ENCODE measurements at places on chromosomes 1 and 21. TPM values are rescaled to one million over a fixed set of nuclear protein-coding genes. Genes with fewer than 3 reads are reported as not detected.

DNA sequence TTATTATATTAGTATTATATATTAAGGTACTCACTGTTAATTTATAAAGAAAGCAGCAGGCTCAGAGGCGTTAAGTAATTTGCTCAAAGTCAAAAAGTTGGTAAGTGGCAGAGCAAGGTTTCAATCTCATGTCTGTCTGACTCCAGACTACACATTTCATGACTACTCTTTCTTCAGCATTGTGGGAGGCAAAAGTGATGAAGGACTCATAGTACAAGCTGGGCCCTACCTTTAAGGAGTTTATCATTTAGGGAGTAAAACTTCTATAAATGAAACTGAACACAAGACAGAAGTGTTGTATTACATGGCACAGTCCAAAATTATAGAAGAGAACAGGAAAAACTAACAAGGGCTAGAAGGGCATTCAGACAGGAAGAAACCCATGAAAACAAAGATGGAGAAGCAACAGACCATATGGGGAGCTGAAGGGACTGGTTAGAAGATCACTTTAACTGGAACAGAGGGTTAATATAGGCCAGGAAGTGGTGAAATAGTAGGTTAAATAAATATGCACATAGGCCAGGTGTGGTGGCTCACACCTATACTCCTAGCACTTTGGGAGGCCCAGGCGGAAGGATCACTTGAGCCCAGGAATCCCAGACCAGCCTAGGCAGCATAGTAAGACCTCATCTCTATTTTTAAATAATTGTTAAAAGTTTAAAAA lies 11.5 kb downstream of the SORT1 start:
- no peak for DNase-seq
- no peaks in the 10 kb centered on the region for H3K36me3 ChIP-seq
- no peak overlapping the region for H3K27ac ChIP-seq

The FPGT gene
- total RNA-seq = 13.8 TPM

DNA sequence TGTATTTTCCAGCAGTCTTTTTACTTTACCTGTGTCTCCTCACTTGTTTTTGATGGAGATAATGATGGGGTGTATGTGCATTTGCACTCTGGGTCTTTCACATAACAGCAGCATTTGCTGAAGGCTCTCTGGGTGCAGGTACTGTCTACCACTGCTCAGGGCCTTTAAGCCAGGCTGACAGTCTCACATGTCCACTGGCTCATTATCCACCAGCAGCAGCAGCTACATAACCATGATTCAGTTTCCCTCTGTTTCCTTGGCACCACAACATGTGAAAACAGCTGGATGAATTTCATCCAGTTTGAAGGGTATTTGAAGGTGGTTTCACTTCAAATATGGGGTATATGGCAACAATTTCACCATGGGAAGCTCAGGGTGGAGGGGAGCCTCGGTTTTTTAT lies 41.2 kb upstream of the ROR1 start:
- H3K27me3 ChIP-seq = no peaks in the 10 kb centered on the region
- H3K4me1 ChIP-seq = no peaks in the 10 kb centered on the region
- no peak overlapping the region for H3K4me3 ChIP-seq

DNA sequence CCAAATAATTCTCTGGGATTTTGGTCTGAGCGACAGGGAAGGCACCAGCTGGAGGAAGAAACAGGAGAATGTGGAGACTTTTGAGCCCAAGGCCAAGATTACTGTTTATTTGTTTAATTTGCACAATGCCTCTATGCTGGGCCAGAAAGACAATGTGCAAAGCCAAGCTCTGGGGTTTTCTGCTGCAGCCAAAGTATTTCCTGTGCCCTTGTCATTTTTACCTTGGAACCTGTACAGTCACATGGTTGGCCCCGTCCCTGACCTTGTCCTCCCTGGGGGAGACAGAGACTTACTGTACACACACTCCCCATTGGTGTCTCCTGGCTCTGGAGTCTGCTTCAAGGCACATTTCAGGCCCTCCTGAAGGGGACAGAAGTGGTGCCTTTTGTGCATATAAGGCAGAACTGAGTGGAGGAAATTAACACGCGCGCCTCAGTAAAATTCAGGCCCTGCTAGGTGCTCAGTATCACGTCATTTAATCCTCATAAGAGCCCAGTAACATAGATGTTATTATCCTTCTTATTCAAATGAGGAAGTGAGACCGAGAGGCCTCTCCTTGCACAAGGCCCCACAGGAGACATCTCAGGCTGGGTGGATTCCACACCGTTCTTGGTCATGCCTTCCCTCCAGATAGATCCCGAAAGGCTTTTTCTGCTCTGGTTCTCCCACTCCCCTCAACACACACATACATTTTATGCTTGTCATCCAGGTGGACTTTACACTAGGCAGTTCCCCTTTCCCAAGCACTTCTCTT lies 21.1 kb downstream of the C1orf115 start:
- no peak for DNase-seq
- no peaks in the 10 kb centered on the region for H3K36me3 ChIP-seq
- H3K4me1 ChIP-seq = no peaks in the 10 kb centered on the region
- no peak overlapping the region for H3K27ac ChIP-seq
- no peak overlapping the region for H3K4me3 ChIP-seq

DNA sequence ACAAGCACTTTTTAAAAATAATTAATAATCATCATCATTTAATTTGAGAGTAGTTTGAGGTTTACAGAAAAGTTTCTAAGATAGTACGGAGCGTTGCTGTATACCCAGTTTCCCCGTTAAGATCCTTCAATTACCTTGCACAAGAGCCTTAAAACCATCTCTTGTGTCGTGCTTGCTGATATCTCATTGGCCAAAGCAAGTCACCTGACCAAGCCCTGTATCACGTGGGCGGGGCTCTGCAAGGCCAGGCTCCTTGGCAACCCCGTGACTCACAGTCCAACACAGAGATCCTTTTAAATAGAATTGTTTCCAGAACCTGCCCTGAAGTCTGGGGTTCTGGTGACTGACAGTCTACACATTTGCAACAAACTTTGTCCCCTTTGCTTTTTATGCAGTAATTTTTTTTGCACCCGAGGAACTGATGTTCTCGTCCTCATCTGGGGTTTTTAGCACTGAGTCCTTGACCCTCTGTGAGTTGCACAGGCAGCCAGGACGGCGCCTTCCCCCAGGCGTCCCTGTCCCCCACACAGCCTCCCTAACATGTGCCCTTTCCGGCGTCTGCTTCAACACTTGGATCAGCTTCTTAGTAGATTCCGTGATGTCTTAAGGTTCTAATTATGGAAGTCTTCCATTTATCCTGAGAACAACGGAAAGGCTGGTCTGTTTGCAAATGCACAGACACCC lies 183.3 kb upstream of the TMEM51 start:
- H3K4me3 ChIP-seq = no peak overlapping the region
- no peaks in the 10 kb centered on the region for H3K4me1 ChIP-seq
- H3K36me3 ChIP-seq = no peaks in the 10 kb centered on the region
- DNase-seq = peak; percentile 77

- peaks cover 17% of the 10 kb centered on the region for H3K4me1 ChIP-seq
- no peaks in the 10 kb centered on the region for H3K36me3 ChIP-seq
- no peak overlapping the region for H3K27ac ChIP-seq
- H3K27me3 ChIP-seq = no peaks in the 10 kb centered on the region
- DNase-seq = no peak
- no peak overlapping the region for H3K4me3 ChIP-seq
Observed at GRCh38 chr1:36258960-36259344, 34.7 kb downstream of the THRAP3 start.

- no peaks in the 10 kb centered on the region for H3K36me3 ChIP-seq
- H3K4me3 ChIP-seq = no peak overlapping the region
- no peaks in the 10 kb centered on the region for H3K27me3 ChIP-seq
- H3K4me1 ChIP-seq = no peaks in the 10 kb centered on the region
Observed at GRCh38 chr1:204645251-204645650, 40.3 kb downstream of the LRRN2 start.

The DPT gene
- total RNA-seq = 13.5 TPM

- no peak overlapping the region for H3K27ac ChIP-seq
- DNase-seq = no peak
- no peaks in the 10 kb centered on the region for H3K36me3 ChIP-seq
- no peaks in the 10 kb centered on the region for H3K4me1 ChIP-seq
- no peaks in the 10 kb centered on the region for H3K27me3 ChIP-seq
Observed at GRCh38 chr1:98898940-98899339, 105.7 kb downstream of the PLPPR5 start.

DNA sequence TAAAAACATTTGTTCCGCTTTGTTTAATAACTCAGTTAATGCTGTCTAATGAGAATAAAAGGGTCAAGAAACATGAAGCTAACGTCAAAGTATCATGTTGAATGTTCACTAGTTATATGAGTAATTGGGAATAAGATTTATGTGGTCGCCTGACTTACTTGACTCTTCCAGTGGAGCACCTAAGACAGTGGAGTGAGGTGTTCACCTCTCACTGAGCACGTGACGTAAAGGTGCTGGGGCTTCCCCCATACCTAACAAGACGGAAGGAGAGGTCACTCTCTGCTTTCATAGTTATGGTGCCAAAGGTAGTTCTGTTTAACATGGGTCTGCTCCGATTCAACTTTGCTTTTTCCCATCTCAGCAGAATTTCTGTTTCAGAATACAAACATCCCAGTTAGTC lies 686 bp downstream of the KMO start:
- H3K4me1 ChIP-seq = peaks cover 5% of the 10 kb centered on the region
- peaks cover 3% of the 10 kb centered on the region for H3K27me3 ChIP-seq
- H3K36me3 ChIP-seq = no peaks in the 10 kb centered on the region
- peak; percentile 23 for DNase-seq

DNA sequence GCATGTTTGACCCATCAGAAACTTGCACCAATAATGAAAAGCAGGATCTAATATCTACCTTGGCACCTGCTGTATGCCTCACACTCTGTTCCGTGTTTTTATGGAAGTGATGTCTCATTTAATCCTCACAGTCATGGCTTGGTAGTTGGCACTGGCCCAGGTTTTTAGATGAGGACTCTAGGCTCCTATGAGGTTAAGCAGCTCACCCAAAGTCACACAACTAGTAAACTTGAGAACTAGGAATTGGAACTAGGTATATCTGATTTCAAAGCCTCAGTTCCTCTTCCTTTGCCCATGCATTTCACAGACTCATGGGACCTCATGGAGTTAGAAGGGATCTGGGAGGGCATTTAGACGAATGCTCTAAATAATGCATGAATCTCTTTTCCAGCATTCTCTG lies 21.3 kb upstream of the TARBP1 start:
- H3K4me3 ChIP-seq = no peak overlapping the region
- peaks cover 10% of the 10 kb centered on the region for H3K4me1 ChIP-seq

The CD1E gene
- total RNA-seq = not detected

- no peaks in the 10 kb centered on the region for H3K36me3 ChIP-seq
- no peak overlapping the region for H3K27ac ChIP-seq
- H3K27me3 ChIP-seq = no peaks in the 10 kb centered on the region
- no peaks in the 10 kb centered on the region for H3K4me1 ChIP-seq
- H3K4me3 ChIP-seq = no peak overlapping the region
- DNase-seq = no peak
Observed at GRCh38 chr1:108732398-108732797, 14.1 kb upstream of the STXBP3 start.

DNA sequence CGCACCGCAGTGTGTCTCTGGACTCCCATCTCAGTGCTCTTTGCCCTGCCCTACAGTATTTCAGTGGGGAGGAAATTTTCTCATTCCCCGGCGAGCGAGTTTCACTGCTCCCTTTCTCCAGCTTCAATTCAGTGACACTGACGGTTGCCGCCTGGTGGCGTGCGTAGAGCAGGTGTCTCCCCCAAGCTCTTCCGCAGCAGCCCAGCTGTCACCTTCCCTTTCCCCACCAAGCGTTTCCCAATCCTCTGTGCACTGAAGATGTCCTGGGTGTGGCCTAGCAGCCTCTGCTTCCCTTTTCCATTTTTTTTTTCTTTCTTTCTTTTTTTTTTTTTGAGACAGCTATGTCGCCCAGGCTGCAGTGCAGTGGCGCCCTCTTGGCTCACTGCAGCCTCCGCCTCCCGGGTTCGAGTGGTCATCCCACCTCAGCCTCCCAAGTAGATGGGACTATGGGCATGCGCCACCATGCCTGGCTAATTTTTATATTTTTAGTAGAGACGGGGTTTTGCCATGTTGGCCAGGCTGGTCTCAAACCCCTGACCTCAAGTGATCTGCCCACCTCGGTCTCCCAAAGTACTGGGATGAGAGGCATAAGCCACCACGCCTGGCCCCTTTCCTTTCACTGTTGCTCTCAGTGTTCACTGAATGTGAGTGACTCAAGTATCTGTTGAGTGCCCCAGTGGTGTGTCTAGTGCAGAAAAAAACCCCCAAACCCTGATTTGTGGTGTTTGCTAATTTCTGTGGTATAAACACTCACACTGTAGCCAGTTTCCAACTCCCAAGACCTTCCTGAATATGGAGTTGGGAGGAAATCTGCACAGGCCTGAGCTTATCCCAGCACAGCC lies 30.1 kb downstream of the TNFRSF1B start:
- no peaks in the 10 kb centered on the region for H3K27me3 ChIP-seq
- DNase-seq = peak; percentile 35
- no peaks in the 10 kb centered on the region for H3K4me1 ChIP-seq
- H3K4me3 ChIP-seq = no peak overlapping the region
- no peaks in the 10 kb centered on the region for H3K36me3 ChIP-seq
- H3K27ac ChIP-seq = no peak overlapping the region

The TNFRSF14 gene
- total RNA-seq = 2.7 TPM

DNA sequence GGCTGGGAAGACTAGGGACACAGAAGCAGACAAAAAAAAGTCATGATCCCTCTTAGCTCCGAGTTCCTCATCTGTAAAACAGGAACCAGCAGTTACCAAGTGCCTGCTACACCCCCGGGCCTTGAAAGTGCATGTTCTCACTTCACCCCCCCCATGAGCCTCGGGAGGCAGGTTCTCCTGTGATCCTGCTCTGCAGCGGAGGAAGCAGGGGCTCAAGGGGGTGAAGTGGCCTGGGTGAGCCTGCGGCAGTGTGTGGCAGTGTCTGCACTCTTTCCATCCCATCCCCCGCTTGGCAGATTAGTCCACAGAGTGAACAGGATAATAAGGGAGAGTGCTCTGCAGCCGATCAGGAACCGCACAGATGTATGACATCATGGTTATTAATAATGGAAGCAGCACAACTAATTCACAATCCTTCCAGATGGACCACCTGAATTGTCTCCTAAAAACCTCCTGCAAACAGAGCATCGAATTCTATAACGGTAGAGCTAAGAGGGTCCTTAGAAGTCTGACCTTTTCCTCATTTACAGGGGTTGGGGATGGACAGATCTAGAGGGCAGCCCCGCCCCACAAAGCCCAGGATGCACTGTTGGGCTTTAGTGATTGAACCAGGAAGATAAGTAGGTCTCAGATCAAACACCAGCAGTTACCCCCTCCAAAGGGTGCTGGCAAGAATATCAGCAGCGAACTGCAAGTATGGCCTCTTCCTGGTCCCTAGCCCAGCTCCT lies 174.1 kb upstream of the EDN2 start:
- H3K27ac ChIP-seq = no peak overlapping the region
- H3K27me3 ChIP-seq = peaks cover 29% of the 10 kb centered on the region
- no peaks in the 10 kb centered on the region for H3K36me3 ChIP-seq
- no peak overlapping the region for H3K4me3 ChIP-seq
- H3K4me1 ChIP-seq = peaks cover 5% of the 10 kb centered on the region

The RCAN3 gene
- total RNA-seq = 9.0 TPM

DNA sequence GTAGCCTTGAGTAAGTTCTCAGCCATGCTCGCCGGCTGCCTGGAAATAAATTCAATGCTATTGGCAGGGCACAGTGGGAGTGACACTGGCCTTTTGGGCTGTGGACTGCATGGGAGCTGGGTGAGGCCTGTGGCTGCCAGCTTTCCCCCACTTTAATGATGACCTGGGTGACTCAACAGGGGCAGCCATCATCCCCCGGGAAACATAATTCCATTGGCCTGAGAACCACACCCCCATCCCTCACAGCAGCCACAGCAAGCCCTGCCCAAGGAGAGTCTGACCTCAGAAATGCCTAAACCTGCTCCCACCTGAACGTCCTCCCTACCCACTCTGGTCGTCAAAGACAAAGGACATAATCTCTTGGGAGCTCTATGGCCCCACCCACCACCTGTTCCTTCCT lies 384.0 kb downstream of the LTN1 start:
- H3K27ac ChIP-seq = no peak overlapping the region
- H3K36me3 ChIP-seq = no peaks in the 10 kb centered on the region
- DNase-seq = no peak
- no peaks in the 10 kb centered on the region for H3K4me1 ChIP-seq
- H3K27me3 ChIP-seq = no peaks in the 10 kb centered on the region
- H3K4me3 ChIP-seq = no peak overlapping the region

Measured in hepatocyte (in vitro differentiated cells).